ENCODE measurements at places on chromosomes 7 and 10.

DNA sequence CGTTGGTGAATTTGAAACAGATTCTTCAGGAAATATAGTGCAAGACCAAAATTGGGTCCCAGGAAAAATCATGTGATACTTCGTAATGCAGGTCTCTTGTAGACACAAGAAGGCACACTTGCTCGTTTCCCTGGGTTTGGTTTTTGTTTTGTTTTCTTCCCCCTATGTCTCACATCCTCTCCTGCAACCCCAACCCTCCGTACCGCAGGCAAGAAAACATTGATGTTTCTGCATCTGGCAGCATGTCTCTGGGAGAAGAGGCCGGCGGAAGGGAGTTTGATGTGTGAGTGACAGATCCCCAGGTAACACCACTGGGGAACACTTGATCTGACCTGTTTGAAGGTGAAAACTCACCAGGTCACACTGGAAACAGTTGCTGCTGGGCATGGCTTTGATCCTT is 718.5 kb downstream of the AUTS2 start:
- DNase-seq = peak; percentile 64

DNA sequence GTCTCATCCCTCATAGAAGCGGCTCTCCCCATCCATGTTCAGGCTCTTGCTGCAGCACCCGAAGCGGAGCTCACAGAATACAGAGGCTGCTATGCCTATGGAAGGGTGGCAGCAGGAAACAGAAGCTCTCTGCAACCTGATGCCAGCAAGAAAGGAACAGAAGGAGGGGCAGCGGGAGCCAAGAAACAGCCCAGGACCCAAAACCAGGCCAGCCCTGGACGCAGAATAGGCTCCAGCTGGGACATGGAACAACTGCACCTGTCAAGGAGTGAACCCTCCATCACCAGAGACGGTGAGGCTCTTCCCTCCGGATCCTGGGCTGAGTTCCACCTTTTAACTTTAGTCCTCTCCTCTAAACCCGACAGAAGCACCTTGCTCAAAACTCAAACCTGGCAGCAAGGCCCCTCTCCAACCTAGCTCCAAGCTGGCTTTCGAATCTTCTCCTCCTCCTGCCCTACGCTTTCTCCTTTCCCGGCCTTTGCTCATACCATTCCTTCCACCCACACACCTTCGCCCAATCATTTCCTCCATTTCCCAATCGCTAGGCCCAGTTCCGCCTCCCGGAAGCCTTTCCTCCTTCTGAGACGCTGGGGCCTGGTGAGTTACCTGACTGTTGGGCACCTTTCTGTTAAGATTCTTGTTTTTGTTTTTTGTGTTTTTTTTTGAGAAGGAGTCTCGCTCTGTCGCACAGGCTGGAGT is 122.8 kb upstream of the ZNF92 start:
- DNase-seq = no peak

DNA sequence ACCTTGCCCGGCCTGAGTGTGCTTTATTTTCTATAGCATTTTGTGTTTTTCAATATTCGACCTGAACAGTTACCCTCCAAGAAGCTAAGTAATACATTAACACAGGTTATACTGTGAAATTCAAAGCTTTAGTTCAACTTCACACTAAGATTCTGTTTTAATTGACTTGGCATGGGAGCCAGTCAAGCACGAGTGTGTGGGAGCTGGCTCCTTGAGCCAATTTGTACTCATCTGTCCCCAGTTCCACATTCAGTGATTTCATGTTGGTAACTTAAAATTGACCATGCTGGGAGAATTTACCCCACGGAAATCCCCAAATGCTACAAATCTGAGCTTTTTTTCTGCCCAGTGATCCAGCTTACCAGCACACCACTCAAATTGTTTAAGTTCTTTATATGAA is 20.3 kb downstream of the TSPAN12 start:
- DNase-seq = no peak

DNA sequence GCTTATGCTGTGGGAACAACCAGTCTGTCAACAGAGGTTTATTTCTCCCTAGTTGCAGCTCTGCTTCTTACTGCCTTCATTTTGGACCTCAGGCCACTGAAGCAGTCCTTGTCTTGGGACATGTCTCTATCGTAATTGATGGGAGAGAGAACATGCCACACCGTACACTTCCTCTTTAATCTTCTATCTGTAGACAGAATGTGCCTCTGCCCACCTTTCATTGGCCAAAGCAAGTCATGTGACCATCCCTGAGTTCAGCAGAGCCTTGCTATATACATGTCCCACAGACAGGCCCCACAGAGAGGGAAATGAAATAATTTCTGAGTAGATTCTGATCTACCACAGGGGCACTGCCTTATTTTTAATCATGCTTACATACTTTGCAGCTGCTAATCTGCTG is 98.0 kb downstream of the KCND2 start:
- no peak for DNase-seq

DNA sequence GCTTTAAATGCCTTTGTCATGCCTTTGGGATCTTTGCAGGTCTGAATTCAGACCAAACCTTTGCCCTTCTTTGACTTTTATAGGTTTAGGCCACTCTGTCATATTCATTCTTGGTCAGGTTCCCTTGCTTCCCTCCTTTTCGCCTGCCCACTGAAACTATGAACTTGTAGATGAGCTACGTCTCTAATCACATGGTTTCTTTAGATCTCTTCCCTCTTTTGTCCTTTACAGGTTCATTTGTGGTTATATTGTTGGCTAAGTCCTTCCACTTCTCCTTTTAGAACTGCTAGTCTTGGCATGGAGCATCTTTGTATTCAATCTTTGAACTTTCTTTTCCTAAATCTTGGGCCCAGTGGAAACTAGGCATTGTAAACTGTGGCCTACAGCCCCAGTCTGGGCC is 104.0 kb upstream of the ZEB1 start:
- no peak for DNase-seq

DNA sequence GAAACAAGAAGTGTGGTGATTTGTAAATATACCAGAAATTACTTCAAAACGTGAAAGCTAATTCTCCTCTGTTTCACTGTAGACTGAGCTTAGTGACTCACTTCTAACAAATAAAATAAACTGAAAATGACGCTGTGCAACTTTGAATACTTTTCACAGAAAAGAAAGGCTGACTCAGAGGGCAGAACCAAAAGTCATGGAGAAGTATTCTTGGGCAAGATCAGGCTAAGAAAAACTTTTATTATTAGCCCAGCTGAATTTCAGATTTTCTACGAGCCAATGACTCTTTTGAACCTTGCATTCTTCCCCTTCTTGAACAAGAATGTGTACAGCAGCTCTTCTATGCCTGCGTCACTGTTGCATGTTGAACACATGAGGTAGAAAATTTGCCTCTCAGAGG is 527.3 kb upstream of the GHITM start:
- peak; percentile 33 for DNase-seq

GRCh38 chr10:93417266-93417665 is 64.9 kb downstream of the MYOF start:
- no peak for DNase-seq

- DNase-seq = peak; percentile 94
Observed at GRCh38 chr10:13984647-13985155, 346.0 kb downstream of the FRMD4A start.

- no peak for DNase-seq
Observed at GRCh38 chr7:136869001-136869961, 829 bp downstream of the CHRM2 start.

DNA sequence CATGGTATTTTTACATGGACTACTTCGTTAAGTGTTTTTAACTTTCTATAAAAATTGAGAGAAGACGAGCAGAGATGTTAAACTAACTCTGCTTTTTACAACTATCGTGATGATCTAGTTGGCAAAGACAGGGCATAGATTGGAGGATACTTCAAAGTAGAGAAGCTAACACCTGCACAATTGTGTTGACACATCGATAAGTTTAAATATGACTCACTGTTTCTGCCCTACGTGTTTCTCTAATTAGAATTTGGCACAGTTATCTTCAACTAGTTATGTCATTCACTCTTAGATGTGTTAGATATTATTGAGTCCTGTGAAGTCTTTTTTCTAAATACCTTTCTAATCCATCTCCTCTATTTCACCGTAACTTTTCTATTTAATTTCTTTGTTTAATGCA is 68.5 kb upstream of the FERD3L start:
- peak; percentile 38 for DNase-seq

DNA sequence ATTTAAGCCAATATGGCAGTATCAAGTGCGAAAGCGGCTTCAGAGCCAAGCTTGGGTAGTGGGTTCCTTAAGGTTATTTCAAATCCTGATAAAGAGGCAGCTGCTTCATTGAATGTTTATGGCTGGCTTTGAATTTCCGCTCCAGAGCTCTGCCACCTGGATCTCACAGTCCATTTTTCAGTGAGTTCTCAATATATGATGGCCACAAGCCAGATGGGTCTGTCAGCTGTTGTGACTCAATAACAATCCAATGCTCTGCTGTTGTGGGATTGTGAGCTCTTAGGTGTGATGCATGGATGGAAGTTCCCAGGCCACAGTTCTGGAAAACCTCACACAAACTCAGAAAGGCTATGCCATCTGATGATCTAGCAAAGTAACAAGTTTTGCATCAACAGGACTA is 743.8 kb upstream of the LRRN3 start:
- DNase-seq = peak; percentile 7

GRCh38 chr7:596819-597182 is 77.2 kb upstream of the PDGFA start:
- DNase-seq = no peak

DNA sequence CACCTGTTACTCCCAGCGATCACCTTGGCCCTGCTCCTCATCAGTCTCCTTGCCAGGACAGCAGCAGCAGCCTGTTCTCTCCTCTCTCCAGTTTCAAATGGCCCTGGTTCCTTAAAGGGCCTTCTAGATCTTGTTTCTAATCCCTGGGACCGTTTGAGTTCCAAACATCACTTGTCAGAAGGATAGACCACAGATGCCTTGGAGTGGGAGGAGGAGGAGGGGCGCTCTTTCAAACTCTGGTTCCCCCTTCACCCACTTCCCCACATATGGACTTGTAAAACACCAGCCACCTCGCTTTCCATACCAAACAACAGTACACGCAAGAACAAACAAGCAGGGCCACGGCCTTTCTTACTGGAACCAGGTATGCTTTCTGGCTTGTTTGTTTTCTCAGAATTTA is 104.8 kb downstream of the PLXNA4 start:
- no peak for DNase-seq

GRCh38 chr10:14233566-14233965 is 97.2 kb downstream of the FRMD4A start:
- no peak for DNase-seq

DNA sequence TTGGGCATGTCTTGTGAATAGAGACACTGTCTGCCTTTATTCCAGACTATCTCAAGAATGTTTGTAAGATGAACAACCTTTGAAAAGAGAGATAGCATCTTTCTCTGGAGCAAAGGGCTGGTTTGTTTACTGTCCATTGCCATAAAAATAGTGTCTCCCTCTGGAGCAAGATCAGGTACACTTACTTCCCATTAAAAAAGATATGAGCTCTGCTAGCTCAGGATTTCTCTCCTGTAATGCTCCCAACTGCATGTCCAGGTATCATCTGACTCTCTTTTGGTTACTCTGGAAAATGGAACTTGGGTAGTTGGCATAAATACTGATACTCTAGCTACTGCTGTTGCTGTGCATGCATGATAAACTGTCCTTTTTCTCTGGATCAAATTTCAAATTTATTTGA is 381.1 kb downstream of the TFEC start:
- no peak for DNase-seq

DNA sequence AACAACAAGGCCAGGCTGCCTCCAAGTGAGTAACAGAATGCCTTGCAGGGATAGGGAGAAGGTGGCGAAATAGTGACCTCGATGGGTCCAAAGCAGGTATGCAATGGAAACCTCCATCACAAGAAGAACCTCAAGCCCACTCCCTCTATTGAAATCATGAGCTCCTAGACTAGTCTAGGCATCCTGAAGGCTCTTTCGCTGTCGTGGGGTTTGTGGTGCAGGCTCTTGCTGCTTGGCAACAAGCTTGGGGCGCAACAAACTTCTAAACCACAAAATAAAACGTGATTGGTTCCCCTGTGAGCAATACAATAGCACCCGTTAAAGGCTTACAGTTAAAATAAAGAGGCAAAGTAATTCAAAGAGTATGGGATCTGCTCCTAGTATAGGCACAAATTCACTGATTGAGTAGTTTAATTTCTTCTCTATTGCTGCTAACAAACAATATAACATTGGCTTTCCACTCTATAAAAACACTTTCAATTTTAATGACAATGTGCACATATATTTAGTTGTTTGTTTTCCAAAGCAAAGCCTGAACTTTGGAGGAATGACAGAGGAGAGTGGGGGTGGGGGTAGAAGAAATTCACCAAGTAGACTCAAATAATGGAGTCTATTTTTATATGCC is 64.1 kb downstream of the C10orf67 start:
- DNase-seq = no peak

DNA sequence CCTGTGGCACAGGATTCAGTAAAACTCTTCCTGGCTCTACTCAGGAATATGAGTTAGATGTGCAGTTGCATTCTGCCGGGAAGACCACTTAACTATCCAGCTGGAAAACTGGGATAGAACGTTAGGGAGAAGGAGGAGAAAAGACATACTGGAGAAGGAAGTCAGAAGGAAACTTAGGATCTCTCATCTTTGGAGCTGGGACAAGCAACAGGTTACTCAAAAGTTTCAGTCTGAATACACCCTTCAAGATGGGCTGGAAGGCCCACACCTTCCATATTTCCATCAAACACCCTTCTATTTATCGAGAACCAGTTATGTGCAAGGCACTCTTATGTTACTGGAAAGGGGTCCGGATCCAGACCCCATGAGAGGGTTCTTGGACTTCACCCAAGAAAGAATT is 440.4 kb upstream of the NRP1 start:
- no peak for DNase-seq

Measured in epithelial cell of esophagus (primary cell).